ENCODE measurements at places on chromosomes 4 and X. TPM values are rescaled to one million over a fixed set of nuclear protein-coding genes. Genes with fewer than 3 reads are reported as not detected.

The ASB12 gene
- 0.51 TPM for total RNA-seq

DNA sequence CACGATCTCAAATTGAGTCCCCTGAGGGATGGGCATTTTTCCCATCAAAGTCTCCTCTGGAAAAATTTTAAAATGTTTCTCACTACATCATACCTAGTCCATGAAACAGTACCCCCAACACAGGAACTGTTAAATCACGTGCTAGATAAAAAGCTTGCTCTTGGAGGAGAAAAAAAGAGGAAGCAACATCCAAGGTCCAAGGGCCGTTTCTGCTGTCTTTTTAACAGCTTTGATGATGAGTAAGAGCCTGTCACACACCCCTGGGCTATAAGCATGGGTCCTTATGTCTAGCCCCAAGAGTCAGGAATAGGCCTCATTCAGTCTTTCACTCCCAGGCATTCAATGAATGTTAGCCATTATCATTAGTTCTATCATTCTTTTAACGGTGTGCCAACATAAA, 128.9 kb downstream of the SH3KBP1 start:
- peak; percentile 76 for DNase-seq

- no peak for DNase-seq
Measured at GRCh38 chr4:2866891-2867290, 23.2 kb downstream of the ADD1 start.

DNA sequence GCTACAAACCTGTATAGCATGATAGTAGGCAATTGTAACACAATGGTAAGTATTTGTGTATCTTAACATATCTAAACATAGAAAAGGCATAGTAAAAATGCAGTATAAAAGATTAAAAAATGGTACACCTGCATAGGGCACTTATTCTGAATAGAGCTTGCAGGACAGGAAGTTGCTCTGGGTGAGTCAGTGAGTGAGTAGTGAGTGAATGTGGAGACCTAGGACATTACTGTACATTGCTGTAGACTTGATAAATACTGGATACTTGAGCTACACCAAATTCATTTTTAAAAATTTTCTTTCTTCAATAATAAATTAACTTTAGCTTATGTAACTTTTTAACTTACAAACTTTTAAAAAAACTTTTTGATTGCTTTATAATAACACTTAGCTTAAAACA, 68.2 kb upstream of the MAML3 start:
- DNase-seq, result no peak

The SUPT20HL1 gene
- total RNA-seq, result not detected

The GJB1 gene
- total RNA-seq, result not detected

The CSAG3 gene
- total RNA-seq, result not detected

DNA sequence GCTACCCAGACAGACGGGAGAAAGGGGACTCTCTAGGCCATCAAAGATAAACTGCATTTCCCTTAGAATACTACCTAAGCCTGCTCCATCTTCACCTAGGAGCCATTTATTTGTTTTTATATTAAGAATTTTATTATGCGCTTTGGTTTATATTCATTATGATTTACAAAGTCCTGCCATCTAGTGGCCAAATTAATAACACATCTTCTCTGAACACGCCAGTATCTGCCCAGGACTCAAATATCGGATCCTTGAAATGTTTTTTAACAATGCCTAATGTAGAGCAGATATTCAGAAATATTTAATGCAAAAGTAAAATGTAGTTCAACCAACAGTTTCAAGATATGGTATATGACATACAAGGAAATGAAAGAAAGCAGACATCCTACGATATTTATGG, 20.8 kb upstream of the PRPS2 start:
- DNase-seq, result peak; percentile 34

The RP2 gene
- total RNA-seq, result 15.4 TPM

DNA sequence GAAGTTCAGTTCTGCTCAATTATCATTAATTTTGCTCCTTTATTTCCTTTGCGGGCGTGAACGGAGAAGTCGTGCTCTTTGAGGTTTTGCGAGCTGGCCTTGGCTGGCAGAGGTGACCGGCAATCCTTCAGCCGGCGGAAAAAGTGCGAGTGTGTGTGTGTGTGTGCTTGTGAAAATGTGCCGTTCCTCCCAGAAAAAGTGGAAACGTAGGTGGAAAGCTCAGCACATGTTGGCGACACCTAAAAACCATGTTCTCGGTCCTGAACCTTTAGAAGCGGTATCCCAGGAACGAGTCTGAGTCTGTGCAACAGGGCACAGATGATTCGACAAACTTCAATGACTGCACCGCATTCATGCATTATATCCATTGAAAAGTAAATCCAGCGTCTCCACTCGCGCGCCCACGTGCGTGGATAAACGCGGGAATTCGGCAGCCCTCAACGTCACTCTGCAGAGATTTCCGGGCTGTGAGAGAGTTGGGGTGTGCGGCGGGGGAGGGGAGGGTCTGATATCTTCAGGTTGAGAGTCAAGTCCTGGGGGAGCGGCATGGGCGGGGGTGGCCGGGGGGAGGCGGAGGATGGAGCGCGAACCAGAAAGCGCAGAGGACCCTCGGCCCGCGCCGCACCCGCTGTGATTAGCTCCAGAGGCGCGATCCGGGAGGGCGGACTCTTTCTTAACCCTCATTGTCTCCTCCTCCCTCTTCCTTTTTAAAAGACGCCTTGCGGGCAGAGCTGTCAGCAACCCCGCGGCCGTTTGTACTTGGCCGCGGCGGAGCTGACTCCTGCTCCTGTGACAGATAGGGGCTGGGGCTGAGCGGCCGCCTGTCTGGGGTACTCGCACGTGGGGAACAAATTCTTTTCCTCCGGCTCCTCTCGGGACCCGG, at the start of gene SHISA3:
Gene SHISA3 (plus strand): TSS at position 737 of the 883 bp plus-strand sequence. CDS start 569 bp downstream, outside the sequence.
- DNase-seq, result peak; percentile 29

The ARHGAP36 gene
- not detected for total RNA-seq

GRCh38 chr4:78644744-78645330, 93.3 kb downstream of the ANXA3 start:
- DNase-seq, result peak; percentile 65

The NR3C2 gene
- total RNA-seq, result 2.4 TPM

DNA sequence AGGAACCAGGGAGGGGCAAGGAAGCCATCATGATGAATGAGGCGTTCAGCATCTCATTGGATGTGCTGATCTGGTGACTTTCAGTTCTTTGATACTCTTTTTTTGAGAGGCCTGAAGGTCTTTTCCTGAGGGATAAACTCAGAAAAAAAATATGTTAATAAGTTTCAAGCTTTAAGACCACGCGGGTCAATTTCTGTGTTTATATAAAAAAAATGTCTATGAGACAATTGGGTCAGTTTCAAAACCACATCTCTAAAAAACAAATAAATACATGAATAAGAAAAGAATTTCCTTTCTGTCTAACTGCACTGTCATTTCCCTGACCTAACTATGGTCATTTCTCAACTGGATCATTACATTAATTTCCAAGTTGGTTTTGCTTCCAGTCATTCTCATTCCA, 62.6 kb downstream of the TRIML1 start:
- DNase-seq, result no peak

DNA sequence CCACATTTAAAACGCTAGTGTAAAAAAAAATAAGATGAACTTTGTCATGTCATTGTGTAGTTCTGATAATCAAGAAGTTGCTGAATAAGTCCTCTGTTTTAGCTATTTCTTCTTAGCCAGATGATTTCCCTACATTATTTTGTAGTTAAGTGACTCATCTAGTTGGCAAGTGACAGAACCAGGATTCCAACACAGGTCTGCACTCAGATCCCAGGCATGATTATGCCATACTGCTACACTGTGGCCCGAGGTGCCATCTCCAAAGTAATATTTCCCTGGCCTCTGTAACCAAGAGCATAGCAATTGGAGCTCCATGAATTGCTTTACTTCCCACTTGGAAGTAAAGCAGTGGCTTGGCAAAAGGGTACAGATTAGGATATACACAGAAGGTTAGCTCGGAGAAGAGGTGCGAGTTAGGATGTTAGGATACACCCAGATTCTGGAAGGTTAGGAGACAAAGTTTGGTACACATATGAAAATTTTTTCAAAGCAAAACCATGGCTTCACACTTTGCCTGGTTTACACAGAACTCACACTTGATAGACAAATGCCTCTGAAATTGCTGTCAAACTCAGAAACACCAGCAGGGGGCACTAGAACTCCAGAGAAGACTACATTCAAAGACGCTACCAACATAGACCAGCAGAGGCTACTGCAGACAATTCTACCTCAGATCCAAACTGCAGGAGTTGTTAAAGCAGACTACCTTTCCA, 41.4 kb downstream of the SRPX2 start:
- DNase-seq, result peak; percentile 76

- DNase-seq, result no peak
Measured at GRCh38 chrX:97898798-97899197, 1015.1 kb downstream of the RPA4 start.

GRCh38 chrX:8913655-8914409, 112.6 kb upstream of the FAM9A start:
- DNase-seq, result no peak

DNA sequence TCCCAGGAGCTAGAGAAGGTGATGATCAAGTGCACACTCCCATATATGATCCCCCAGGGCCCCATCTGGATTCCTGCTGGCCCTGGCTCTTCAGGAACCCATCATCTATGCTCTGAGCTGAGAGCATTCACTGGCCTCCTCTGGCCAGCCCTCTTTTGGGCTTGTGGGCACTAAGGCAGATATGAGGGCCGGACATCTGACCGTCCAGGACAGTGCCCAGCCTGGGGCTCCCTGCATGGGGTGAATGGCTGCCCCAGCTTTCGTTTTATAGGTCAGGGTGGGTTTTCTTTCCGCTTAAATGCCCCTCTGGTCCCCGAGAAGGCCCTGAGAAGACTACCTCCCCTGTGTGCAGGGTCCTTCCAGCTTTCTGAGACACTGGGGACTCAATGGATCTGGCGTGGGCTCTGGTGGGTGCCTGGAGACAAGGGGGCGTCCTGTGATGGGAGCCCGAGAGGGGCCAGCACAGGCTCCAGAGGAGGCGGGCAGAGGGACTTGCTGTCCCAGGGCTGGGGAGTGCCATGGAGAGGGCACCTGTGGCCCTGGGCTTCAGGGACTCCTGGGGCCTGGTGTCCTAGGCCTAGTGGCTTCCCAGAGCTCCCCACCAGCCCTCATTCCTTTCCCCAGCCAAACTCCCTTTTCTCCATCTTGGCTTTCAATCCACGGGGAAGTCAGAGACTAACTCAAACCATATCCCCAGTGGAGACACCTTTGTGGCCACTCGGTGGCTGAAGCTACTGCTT, 39.5 kb upstream of the GRPEL1 start:
- DNase-seq, result no peak

The AWAT2 gene
- total RNA-seq, result not detected

GRCh38 chrX:140467211-140467610, 37.7 kb downstream of the SOX3 start:
- DNase-seq, result no peak

The ENPEP gene
- 0.09 TPM for total RNA-seq

GRCh38 chr4:22672944-22673343, 19.8 kb upstream of the GBA3 start:
- DNase-seq, result no peak

The USP17L26 gene
- not detected for total RNA-seq
